ENCODE measurements at places on chromosomes 1 and 21.
A peak's percentile ranks its signal among the peaks of the same experiment; 100 is the strongest.

DNA sequence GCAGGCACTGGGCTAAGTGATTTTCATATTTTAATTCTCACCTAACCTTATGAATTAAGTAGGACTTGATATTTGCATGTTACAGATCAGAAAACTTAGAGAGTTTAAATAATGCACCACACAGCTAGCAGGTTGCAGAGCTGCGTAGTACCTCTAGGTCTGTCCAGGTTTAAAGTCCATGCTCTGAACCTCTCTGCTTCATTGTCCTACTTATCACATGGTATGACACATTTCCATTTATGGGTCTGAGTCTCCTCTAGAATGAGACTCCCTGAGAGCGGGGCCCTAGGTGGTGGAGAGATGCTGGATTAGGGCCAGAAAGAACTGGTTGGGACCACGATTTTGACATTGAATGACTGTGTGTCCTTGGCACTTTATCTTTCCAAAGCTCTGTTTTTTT is 102.5 kb upstream of the USP24 start:
- no peak overlapping the region for H3K4me3 ChIP-seq
- H3K36me3 ChIP-seq = no peaks in the 10 kb centered on the region
- no peak for DNase-seq

GRCh38 chr1:11272832-11273594 is at the start of gene UBIAD1:
Gene UBIAD1, plus strand, starts transcription at chr1:11273198. Its CDS starts 334 bp downstream, at chr1:11273532.
- H3K36me3 ChIP-seq = peaks cover 10% of the 10 kb centered on the region
- peak within 1 kb of the TSS; percentile 96 for H3K4me3 ChIP-seq
- DNase-seq = peak; percentile 81
- peaks cover 20% of the 10 kb centered on the region for H3K4me1 ChIP-seq
- peaks cover 6% of the 10 kb centered on the region for H3K27me3 ChIP-seq
- H3K27ac ChIP-seq = peak within 1 kb of the TSS; percentile 92

DNA sequence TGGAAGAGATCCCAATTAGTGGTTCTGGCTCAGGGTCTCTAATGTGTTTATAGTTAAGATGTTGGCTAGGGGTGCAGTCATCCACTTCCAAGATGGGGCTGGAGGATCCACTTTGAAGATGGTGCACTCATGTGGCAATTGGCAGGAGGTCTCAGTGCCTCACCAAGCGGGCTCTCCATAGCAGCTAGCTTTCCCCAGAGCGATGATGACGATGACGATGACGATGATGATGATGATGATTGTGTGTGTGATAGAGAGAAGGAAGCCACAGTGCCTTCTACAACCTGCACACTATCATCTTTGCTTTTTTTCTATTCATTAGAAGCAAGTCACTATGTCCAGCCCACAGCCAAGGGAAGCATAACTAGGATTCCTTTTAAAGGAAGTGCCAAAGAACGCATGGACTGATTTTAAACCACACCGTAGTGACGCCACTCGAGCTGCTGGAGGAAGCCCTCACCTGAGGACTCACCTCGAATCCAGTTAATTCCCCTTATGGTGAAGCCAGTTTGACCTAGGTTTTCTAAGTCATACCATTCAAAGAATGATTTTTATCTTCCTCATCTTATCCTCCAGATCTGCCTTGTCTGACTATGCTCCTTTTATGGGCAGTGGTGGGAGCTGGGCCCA is 49.4 kb downstream of the SRRM1 start:
- no peak for DNase-seq
- H3K36me3 ChIP-seq = no peaks in the 10 kb centered on the region
- peaks cover 13% of the 10 kb centered on the region for H3K4me1 ChIP-seq
- peaks cover 8% of the 10 kb centered on the region for H3K27me3 ChIP-seq
- H3K4me3 ChIP-seq = no peak overlapping the region
- H3K27ac ChIP-seq = no peak overlapping the region

DNA sequence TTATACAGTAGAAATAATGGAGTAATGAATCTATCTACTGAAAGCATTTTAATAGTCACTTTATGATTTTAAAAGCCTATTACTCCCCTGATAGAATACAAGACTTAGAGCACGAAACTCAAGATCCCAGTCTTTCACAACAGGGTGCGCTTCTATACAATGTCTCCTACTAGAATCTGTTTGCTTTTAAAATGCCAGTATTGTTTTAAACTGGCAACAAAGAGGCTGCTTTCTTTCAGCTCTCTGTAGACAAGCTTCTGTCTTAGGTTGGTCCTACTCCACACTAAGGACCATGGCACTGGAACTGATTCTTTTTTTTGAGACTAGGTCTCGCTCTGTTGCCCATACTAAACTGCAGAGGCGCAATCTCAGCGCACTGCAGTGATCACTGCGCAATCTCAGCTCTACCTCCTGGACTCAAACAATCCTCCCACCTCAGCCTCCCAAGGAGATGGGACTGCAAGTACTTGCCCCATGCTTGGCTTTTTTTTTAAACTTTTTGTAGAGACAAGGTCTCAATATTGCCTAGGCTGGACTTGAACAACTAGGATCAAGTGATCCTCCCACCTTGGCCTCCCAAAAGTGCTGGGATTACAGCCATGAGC is 4.8 kb downstream of the DCAF8 start:
- H3K4me1 ChIP-seq = peaks cover 27% of the 10 kb centered on the region
- no peak for DNase-seq
- no peak overlapping the region for H3K27ac ChIP-seq
- peaks cover 5% of the 10 kb centered on the region for H3K27me3 ChIP-seq

DNA sequence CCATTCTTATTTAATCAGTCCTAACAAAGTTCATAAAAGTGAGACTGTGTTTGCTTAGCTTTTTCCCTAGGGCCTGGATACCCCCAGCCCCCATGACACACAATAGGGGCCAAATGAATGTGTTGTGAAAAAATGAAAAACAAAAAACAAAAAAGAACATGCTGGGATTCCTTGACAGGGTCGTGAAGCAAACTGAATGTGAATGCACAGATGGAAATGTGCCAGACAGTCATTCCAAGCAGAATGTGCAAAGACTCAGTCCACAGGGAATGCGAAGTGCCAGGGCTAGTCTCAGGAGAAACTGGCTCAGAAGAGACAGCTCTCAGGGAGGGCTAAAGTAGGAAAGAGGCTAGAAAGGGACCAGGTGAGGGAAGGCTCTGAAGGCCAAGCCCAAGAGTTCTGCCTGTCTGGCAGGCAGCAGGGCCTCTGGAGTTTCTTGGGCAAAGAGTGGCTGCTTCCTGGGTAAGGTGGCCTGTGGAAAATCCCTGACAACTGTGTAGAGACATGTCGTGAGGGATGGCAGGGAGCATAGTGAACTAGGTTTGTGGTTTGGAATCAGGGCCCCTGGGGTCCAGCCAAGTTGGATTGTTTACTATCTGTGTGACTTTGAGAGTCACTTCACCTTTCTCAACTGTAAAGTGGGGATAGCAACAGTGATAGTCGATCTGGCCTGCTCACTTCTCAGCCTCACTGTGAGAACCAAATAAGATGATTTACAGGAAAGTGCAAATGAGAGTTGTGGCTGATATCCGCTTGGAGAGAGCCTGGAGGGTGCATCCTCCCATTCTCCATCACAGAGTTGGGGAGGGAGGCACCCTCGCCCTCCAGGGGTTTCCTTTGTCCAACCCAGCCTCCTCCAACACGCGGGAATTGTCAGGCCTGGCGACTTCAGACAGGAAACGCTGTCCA is 1.2 kb upstream of the ADAM15 start:
- peak overlapping the region; percentile 96 for H3K27ac ChIP-seq
- H3K4me1 ChIP-seq = peaks cover 58% of the 10 kb centered on the region
- peak overlapping the region; percentile 87 for H3K4me3 ChIP-seq
- DNase-seq = no peak
- peaks cover 18% of the 10 kb centered on the region for H3K36me3 ChIP-seq
- peaks cover 19% of the 10 kb centered on the region for H3K27me3 ChIP-seq
